ENCODE measurements at places on chromosomes 2 and 18.

- DNase-seq = no peak
Observed at GRCh38 chr2:189854940-189855339, 70.7 kb downstream of the PMS1 start.

DNA sequence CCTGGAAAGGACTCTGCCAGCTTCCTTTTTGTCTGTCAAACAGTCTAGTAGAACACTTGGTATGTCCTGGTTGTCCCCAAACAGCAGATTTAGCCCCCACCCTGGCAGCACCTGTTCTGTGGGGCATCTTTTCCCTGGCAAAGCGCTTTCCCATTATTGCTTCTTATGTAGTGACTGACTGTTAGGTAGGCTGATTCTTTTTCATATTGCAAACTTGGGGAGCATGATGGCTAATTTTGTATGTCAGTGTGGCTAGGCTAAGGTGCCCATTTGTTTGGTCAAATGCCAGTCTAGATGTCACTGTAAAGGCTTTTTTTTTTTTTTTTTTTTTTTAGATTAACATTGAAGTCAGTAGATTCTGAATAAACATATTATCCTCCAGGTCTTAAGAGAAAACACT is 140.2 kb downstream of the MYCN start:
- no peak for DNase-seq

DNA sequence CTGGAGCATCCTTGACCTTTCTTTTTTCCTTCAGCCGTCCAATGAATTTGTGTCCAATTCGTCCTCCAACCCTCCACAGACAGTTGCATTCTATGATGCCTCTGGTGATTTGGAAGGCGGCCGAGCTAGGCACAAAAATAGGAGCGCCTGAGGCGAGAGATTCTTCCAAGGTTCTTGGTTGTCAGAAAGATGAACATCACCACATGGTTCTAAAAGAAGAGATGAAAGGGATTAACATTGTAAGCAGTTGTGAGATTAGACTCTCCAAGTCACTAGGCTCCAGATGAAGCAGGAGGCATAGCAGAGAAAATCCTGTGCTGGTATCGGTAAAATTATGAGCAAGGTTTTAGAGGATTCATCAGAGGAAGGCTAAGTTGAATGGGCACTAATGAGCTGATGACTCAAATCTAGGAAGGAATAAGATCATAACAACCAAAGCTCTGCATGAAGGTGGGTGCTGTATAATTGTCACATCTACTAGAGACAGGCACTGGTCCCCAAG is 75.4 kb upstream of the MAP4K3 start:
- DNase-seq = no peak

GRCh38 chr2:169172914-169173313 is 103.6 kb downstream of the DHRS9 start:
- no peak for DNase-seq

DNA sequence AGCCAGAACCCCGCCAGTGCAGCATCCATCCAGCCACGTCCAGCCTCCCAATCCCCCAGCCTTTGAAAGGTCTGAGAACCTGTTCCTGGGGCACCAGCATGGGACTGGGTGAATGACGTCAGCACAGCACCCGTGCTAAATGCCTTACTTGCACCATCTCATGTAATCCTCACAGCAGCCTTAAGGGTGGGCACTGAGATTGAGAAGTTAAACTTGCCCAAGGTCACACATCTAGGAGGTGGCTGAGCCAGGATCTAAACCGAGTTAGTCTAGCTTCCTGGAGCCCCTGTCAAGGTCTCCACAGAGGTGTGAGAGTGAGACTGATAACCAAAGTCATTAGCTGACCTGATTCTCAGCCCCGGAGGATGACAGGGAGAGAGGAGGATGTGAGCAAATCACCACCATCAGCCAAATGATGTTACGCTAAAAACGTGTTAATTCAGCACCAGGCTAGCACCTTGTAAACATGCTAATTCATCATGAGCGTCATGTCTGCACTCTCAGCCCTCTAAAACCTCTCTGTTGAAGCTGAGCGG is 4.6 kb downstream of the CD8A start:
- DNase-seq = no peak

DNA sequence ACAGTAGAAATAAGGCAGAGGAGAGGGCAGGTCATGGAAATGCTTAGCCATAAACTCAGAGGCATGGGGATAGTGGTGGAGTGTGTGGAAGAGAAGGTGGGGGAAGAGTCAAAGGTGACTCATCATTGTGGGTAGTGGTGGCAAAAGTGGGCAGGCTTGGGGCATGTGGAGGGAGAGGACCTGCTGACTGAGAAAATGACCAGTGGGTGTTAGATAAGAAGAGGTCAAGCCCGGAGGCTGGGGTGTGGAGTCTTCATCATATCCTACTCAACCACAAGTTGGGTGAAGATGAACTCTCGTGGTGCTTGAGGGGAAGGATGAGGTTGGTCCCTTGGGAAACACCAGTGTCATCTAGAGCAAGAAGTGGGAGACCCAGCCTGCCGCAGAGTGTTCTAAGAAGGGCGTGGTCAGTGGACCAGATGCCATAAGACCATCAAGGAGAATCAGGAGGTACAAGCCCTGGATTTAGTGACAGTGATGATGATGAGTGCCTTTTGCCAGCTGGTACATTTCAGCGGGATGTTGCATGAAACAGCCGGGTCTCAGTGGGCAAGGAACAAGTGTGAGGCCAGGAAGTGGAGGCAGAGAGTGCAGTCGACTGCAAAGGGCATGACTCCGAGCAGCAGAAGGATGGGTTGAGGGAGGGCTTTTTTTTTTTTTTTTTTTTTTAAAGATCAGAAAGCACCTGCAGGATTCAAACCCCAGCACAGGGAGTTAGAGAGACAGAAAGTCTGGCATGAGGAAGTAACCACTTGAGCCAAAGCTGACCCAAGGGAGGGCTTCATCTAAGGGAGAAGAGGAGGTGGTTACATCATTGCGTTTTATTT is 122.6 kb upstream of the SPRED2 start:
- no peak for DNase-seq

DNA sequence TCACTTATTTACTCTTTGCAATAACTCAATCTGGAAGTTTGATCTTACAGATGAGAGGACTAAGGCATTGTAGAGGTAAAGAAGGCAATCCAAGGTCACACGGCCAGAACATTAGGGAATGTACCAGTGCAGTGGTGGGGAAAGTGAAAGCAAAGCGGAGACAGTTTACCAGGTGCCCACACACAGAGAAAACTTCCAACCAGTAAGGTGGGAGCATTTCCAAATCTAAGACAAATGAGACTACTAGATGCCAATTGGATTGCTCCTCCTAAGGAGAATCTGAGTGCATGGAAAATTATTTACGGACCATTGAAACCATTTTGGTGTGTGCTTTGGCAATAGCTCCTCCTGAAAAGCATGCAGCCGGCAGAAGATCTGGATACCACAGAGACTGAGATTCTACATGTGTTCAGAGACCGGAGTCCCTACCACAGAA is 34.9 kb downstream of the SLC20A1 start:
- DNase-seq = no peak

GRCh38 chr2:188437537-188437936 is 145.9 kb downstream of the GULP1 start:
- DNase-seq = no peak

- no peak for DNase-seq
Observed at GRCh38 chr18:78625847-78626246, 353.8 kb upstream of the SALL3 start.

GRCh38 chr2:64440843-64441242 is 13.1 kb upstream of the LGALSL start:
- no peak for DNase-seq

DNA sequence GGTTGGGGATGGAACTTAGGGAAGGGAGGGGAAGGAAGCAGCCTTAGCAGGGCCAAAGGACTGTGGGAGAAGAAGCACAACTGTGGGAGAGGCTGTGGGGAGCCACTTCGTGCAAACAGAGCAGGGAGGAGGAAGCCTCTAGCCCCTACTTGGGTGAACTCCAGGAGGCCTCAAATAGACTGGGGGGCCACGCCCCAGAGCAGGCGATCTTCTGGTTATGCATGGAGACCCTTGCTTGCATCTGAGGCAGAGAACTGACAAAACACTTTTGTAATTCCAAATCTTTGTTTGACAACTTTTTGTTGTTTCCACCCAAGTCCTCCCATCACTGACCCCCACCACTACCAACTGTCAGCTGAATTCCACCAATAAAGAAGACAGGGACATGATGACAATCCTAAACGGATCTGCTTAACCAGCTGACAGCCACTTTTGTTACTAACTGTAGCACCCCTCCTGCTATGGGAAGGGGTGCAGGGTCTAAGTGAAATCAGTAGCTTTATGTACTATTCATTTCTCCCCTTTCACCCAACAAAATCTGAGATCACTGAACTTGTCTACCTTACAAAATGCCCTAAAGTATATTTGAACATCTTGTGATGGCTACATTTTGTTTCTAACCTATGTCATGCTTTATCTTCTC is 80.5 kb upstream of the CPO start:
- no peak for DNase-seq

DNA sequence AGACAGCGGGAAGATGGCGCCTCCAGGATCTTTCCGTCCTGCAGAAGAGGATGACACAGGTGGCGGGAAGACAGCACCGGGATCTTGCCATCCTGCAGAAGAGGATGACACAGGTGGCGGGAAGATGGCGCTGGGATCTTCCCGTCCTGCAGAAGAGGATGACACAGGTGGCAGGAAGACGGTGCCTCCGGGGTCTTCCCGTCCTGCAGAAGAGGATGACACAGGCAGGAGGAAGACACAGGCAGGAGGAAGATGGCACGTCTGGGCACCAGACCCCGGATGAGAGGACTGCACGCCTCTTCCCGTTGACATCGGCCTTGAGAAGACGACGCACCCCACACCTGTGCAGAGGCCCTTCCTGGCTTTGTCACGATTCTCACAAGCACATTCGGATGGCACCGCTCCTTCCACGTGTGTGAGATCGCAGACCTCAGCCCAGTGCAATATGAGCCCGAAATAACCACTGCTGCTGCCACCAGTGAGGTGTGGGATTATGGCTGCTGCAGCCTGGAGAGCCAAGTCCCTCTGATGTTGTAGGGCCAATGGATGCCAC is 79.4 kb upstream of the SNTG2 start:
- no peak for DNase-seq

GRCh38 chr2:111957872-111958354 is 59.5 kb downstream of the MERTK start:
- DNase-seq = no peak

- no peak for DNase-seq
Observed at GRCh38 chr2:113697516-113697915, 58.9 kb downstream of the SLC35F5 start.

DNA sequence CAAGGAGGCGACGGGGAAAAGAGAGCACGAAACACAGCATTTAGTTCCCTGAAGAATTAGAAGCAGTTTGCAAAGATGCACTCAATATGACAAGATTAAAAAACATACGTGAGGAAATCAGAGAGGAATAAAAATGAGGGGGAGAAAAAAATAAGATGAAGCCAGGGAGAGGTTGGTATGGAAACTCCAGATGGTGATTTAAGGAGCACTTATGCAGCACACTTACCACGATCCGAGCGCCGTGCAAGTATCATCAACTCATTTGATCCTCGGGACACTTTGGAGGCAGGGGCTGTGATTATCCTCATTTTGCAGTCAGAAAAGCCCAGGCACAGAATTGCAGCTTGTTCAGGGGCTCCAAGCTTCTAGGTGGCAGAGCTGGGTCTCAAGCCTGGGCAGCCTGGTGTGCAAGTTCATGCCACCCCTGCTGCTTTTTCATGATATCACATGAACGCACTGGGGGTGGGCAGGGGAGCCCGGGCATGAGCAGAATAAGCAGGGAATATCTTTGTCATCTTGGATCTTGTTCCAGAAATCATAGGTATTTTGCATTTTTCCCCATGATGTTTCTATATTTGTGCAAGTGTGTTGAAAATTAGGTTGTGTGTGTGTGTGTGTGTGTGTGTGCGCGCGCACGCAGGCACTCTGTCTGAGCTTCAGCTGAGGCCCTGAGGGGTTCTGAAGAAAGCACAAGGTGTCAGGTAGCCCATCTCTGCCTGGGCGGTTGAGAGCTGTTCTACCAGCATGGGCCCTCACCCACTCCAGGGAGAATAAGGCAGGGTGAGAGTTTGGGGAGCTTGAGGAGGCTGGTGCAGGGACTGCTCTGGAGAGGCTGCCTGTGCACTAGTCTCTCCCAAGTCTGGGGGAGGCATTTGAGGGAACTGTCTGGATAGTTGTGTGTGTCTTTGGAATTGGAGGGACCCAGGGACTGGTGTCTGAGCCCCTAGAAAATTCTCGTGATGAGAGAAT is 25.0 kb upstream of the PDIA6 start:
- no peak for DNase-seq

DNA sequence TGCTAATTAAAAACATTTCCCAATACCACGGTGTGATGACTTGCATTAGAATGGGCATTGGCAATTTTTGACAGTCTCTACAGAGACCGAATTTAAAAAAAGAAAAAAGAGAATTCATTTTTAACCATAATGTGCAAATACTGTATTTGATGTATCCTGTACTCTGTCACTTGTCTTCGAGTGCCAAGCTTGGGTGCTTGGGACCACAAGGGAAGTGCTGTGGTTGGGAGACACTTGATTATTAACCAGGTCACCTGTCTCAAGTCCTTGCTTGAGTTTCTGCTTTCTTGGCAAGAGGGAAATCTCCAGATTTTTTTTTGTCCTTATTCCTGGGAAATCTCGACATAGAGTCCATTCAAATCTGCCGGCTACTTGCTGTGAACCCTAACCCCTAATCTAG is 209.0 kb downstream of the MC4R start:
- DNase-seq = no peak

GRCh38 chr2:15092181-15092580 is 459.7 kb downstream of the LRATD1 start:
- DNase-seq = no peak

DNA sequence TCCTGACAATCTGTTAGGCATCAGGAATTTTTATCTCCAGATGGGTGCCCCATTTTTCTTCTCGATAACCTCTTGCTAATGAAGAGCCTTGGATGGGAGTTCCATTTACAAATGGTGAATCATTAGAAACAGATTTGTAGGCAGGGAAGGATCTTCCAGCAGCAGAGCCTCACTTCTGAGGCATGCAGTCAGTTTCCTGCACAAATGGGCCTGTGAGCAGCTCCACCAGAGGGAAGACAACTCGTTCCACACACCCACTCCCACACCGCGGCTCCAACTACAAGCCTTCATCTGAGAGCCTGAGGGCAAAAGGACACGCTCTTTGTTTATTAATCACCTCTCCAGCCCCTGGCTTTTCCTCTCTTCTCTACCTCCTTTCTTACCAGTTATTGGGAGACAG is 108.5 kb downstream of the CTAGE1 start:
- DNase-seq = no peak

GRCh38 chr2:119111115-119111975 is 47.2 kb downstream of the C1QL2 start:
- peak; percentile 43 for DNase-seq

All from type B pancreatic cell (in vitro differentiated cells).